Type B pancreatic cell (in vitro differentiated cells): ENCODE measurements at places on chromosomes 12 and 14. TPM values are rescaled to one million over a fixed set of nuclear protein-coding genes. Genes with fewer than 3 reads are reported as not detected.

- H3K36me3 ChIP-seq: no peaks in the 10 kb centered on the region
- H3K27ac ChIP-seq: peak overlapping the region; percentile 69
- no peaks in the 10 kb centered on the region for H3K27me3 ChIP-seq
- peaks cover 90% of the 10 kb centered on the region for H3K4me1 ChIP-seq
- DNase-seq: no peak
Measured at GRCh38 chr14:76922584-76922983, 96.4 kb downstream of the LRRC74A start.

- peaks cover 18% of the 10 kb centered on the region for H3K36me3 ChIP-seq
- H3K4me3 ChIP-seq: no peak overlapping the region
- no peaks in the 10 kb centered on the region for H3K4me1 ChIP-seq
- DNase-seq: no peak
Measured at GRCh38 chr12:125129179-125129571, 63.9 kb downstream of the AACS start.

DNA sequence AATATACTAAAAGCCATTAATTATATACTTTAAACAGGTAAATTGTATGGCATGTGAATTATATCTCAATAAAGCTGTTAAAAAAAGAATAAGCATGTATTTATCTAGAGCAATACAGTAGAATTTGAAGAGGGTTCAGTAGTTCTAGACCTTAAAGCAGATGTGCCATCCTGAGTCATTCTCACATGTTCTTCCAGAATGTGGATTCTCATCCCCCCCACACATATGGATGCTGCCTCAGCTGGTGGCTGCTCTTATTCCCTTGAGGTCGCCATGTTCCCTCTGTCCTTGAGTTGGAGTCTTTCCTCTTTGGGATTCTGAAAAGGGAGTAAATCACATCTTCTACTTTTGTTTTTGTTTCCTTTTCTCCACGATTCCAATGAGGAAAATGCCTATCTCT, 321.3 kb downstream of the AEBP2 start:
- DNase-seq: no peak
- no peaks in the 10 kb centered on the region for H3K4me1 ChIP-seq
- H3K4me3 ChIP-seq: no peak overlapping the region
- H3K27me3 ChIP-seq: no peaks in the 10 kb centered on the region
- H3K36me3 ChIP-seq: peaks cover 3% of the 10 kb centered on the region

DNA sequence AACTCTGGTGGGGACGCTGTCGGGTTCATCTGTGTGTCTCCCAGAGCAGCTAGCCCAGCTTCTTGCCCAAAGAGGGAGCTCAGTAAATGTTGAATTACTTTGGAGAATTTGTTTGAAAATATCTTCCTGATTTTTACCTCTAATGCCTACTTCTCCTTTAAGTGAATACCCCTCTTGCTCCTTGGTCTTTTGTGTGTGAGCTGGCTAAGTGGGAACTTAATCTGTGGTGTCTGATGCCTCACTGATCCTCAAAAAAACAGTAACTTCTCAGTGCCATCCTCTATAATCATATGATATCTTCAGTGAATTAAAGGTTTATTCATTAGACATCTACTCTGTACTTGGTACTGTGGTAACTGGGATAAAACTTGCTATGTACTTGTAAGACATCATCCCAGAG, 7.7 kb upstream of the PSMA6 start:
- peaks cover 8% of the 10 kb centered on the region for H3K36me3 ChIP-seq
- no peaks in the 10 kb centered on the region for H3K27me3 ChIP-seq
- H3K4me1 ChIP-seq: no peaks in the 10 kb centered on the region
- no peak overlapping the region for H3K27ac ChIP-seq
- H3K4me3 ChIP-seq: no peak overlapping the region

GRCh38 chr12:15649347-15649746, 139.8 kb downstream of the EPS8 start:
- no peaks in the 10 kb centered on the region for H3K27me3 ChIP-seq
- no peak overlapping the region for H3K27ac ChIP-seq
- peaks cover 44% of the 10 kb centered on the region for H3K36me3 ChIP-seq

The AQP2 gene
- total RNA-seq: 0.55 TPM in 1 of 2 replicates, not detected in the other

The GPRC5D gene
- total RNA-seq: 5.5 TPM in 1 of 2 replicates, not detected in the other

- H3K4me1 ChIP-seq: no peaks in the 10 kb centered on the region
- H3K27ac ChIP-seq: no peak overlapping the region
- H3K4me3 ChIP-seq: no peak overlapping the region
- no peak for DNase-seq
Measured at GRCh38 chr12:25557830-25558436, 4.8 kb upstream of the LMNTD1 start.

DNA sequence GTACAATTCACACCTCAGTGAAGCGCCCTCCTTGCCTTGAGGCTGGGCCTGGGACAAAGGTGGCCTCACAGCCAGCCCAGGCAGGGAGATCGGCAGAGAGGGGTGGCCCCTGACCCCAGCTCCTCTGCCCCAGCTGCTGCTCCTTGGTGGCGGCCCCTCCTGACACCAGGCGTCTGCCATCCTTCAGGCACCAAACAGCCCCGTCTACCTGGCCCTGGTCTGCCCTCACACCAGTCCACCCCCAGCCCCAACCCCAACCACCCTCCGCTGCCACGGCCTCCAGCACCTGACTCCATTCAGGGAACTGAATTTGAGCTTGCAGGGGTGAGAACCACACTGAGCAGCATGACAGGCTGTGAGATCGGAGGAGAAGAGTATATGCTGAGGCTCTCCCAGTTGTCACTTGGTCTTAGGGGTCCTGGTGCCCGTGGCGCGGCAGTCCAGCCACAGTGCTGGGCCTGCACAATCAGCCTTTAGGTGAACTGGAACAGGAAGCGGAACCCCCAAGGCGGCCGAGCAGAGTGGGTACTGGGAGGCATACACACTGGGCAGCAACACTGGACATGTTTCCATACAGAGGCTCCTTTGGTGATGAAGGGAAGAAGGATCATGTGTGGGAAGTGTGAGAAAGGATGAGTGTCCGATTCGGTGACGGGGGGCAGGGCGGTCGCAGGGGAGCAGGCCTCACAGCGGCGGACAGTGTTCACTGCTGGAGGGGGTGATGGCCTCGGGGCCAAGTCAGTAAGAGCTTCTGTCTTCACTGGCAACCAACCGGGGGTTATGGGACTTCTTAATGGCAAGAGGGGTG, 18.7 kb downstream of the ZFYVE21 start:
- H3K4me3 ChIP-seq: no peak overlapping the region
- no peak for DNase-seq
- peaks cover 20% of the 10 kb centered on the region for H3K4me1 ChIP-seq
- peaks cover 13% of the 10 kb centered on the region for H3K36me3 ChIP-seq
- no peaks in the 10 kb centered on the region for H3K27me3 ChIP-seq
- H3K27ac ChIP-seq: peak overlapping the region; percentile 74

DNA sequence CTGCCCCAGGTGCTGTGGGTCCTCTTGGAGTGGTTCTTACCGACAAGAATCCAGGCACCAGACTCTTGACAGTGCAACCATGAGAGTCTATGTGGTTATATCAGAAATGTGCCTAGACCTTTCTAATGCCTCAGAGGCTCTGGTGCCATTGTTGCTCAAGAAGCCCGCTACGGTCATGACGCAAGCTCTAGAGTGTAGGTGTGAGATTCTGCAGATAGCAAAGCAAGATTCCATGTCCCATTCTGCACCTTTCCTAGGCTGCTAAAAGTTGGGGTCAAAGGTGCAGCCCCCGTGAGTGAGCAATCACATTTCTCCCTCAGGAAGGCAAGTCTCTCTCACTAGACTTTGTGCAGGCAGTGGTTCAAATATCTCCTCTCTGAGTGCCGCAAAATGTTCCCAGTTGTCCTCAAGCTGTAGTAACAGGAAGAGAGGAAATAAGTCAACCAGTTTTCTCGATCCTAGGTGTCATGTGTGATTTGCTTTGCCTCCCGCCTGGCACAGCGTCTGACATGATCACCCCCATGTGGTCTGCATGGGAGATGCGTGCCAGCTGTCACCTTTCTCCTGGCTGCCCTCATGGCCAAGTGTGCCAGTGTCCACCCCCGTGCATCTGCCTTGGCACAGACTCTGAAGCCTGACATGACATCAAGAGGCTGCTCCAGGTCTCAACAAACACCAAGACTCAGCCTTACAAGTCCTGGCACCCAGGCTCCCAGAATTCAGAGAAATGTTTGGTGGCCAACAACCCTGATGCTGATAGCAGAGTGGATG, 122.5 kb upstream of the COCH start:
- no peak overlapping the region for H3K27ac ChIP-seq
- H3K4me1 ChIP-seq: no peaks in the 10 kb centered on the region
- DNase-seq: no peak
- H3K27me3 ChIP-seq: no peaks in the 10 kb centered on the region
